ENCODE measurements at places on chromosomes 12 and 14.

GRCh38 chr12:2958432-2959191 is 585 bp upstream of the TEAD4 start:
- no peak for DNase-seq

DNA sequence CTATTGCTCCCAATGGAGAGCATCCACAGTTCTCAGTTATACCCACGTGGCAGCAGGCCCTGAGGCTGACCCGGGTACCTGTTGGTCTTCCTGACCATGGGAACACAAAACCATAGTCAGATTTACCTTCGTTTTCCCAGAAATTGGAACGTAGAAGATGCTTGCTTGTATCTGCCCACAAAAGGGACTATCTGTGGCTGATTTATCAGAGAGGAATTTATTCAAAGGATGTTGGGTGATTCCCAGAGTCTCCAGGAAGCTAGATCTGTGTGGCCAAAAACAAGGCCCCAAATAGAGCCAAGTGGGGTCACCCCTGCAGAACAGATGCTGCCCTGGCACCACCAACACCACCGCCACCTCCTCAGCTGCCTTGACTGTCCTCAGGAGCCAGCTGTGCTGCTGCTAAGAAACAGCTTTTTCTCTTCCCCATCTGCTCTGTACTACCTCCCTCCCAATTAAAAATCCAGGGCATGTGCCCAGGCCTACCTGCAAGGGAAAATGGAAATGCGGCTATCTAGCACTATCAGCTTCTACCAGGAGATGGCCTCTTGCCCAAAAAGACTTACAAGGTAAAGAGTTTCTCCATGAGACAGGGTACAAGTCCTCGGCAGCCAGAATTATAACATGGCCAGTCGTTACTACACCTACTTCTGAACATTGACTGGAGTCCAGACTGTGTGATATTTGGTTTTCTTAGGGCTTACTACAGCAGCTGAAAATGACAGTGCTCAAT is 128.6 kb upstream of the PLEKHG7 start:
- no peak for DNase-seq

GRCh38 chr12:112031472-112031871 is 18.2 kb downstream of the ERP29 start:
- no peak for DNase-seq

DNA sequence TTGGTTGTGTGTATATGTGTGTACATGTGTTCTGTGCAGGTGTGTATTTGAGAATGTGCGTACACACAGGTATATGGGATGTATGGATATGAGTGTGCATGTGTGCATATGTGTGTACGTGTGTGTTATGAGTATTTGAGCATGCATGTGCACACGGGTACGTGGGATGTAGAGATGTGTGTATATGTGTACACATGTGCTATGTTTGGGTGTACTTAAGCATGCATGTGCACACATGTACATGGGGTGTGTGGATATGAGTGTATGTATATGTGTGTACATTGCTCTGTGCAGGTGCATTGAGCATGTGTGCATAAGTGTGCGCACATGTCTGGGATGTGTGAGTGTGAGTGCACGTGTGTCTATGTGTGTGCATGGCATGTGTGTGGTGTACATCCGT is 34.3 kb upstream of the SFSWAP start:
- DNase-seq = no peak

DNA sequence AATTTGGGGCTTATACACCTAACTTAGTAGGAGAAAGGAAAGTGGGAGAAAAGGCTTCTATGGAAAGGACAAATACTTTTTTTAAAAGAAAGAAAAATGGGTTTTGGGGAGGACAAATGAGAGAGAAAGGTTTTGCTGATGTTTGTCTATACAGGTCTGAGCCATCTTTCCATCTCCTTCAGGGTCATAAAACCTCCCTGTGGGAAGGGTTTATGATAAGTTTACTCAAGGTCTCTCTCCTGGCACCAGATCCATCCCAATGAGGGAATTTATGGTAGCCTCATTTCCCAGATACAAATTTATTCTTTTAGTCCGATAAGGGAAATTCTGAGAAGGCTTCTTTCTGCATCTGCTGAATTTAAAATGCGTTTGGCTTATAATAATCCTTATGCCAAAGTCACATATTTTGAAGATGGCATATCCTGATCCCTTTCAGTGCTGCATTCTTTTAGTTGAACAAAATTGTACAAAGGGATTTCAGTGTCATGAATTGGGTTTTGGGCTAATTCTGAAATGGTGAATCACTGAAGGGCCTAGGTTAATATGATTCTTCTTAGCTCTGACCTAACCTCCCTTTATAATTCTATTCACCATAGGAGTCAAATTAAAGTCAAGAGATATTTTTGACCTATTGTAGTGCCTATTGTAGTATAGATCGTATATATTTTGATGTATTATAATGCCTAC is 173.5 kb upstream of the DYRK2 start:
- DNase-seq = no peak

GRCh38 chr12:94286583-94287244 is 138.3 kb downstream of the PLXNC1 start:
- DNase-seq = no peak

GRCh38 chr12:69000074-69000473 is 67.1 kb upstream of the CPM start:
- DNase-seq = no peak

- no peak for DNase-seq
Observed at GRCh38 chr12:88684610-88685009, 104.3 kb upstream of the KITLG start.

Data from activated CD8-positive, alpha-beta memory T cell treated with anti-CD3 and anti-CD28 coated beads for 4 hours (primary cell).